Activated T-helper 17 cell treated with anti-CD3 and anti-CD28 coated beads, Interleukin-2, amount 50 U/mL, for 72 hours (primary cell): ENCODE measurements at places on chromosomes 13 and 19.
A peak's percentile ranks its signal among the peaks of the same experiment; 100 is the strongest.

DNA sequence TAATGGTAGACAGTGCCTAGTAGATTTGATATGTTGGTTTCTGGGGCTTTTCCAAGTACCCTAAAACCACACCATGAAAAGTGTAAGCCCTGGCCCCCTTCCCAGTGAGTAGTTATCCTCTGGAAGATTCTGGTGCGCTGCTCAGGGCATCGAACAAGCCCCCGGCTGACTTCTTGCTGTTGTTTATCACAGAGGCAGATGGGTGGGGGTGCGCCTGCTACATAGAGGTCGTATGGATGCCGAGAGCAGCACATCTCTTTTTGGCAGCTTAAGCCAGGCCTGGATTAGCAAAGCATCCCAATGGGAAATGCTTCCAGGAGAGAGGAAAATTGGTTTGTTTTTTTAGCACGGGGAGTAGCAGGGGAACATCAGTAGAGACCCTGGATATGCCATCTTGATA lies 26.3 kb upstream of the SPATA13 start:
- H3K27ac ChIP-seq: no peak overlapping the region
- H3K4me1 ChIP-seq: no peaks in the 10 kb centered on the region
- H3K4me3 ChIP-seq: no peak overlapping the region
- peaks cover 17% of the 10 kb centered on the region for H3K27me3 ChIP-seq
- no peaks in the 10 kb centered on the region for H3K36me3 ChIP-seq

DNA sequence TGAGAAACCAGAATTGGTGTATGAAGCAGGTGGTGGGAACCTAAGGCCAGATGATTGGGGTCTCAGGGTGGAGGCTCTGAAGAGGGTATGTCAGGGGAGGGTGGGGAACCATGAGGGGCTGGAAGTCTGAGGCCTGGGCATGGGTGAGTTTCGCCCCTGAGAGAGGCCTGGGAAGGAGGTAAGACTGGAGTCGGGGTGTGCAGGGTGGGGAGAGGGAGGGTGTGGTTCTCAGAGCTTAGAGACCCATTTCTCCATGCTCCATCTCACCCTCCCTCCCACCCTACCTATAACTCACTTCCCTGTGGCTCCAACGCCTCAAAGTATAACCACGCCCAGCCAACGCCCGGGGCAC lies 1.0 kb upstream of the KLHL26 start:
- H3K27me3 ChIP-seq: peaks cover 4% of the 10 kb centered on the region
- H3K36me3 ChIP-seq: no peaks in the 10 kb centered on the region
- ATAC-seq: no peak

GRCh38 chr13:33340631-33341030 lies 55.1 kb upstream of the STARD13 start:
- no peaks in the 10 kb centered on the region for H3K4me1 ChIP-seq
- H3K27ac ChIP-seq: no peak overlapping the region
- peaks cover 5% of the 10 kb centered on the region for H3K27me3 ChIP-seq
- H3K36me3 ChIP-seq: no peaks in the 10 kb centered on the region
- H3K4me3 ChIP-seq: no peak overlapping the region

GRCh38 chr13:82749551-82749950 lies 1132.7 kb downstream of the SLITRK1 start:
- H3K4me3 ChIP-seq: no peak overlapping the region
- no peaks in the 10 kb centered on the region for H3K4me1 ChIP-seq
- no peak for ATAC-seq
- H3K36me3 ChIP-seq: no peaks in the 10 kb centered on the region
- H3K27me3 ChIP-seq: no peaks in the 10 kb centered on the region

GRCh38 chr13:28012896-28013295 lies 24.4 kb upstream of the URAD start:
- no peaks in the 10 kb centered on the region for H3K36me3 ChIP-seq
- no peak overlapping the region for H3K4me3 ChIP-seq
- peak; percentile 74 for ATAC-seq
- H3K27me3 ChIP-seq: peaks cover 16% of the 10 kb centered on the region

GRCh38 chr19:48659768-48660167 lies 13.0 kb downstream of the NTN5 start:
- no peak for ATAC-seq
- H3K27me3 ChIP-seq: no peaks in the 10 kb centered on the region
- no peak overlapping the region for H3K27ac ChIP-seq
- H3K36me3 ChIP-seq: no peaks in the 10 kb centered on the region

DNA sequence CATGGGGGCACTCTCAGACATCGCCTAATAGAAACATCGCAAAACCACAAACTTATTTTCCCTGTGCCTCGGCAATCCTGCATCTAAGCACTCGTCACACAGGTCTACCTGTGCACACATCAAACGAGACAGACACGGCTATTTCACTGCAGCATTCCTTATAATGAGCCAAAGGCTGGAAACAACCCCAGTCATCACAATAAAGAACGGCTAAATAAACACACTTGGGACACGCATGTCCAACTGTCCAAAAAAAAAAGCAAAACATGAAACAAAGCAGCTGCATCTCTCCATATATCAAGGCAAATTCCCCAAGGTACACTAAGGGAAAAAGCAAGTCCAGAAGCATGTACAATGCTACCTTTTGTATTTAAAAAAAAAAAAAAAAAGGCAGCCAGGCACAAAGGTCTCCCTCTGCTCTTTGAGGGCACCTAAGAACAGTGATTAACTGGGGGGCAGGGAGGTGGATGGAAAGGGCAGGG lies 27.2 kb upstream of the CCNP start:
- no peak overlapping the region for H3K4me3 ChIP-seq
- ATAC-seq: no peak
- H3K4me1 ChIP-seq: peaks cover 16% of the 10 kb centered on the region
- no peak overlapping the region for H3K27ac ChIP-seq

- ATAC-seq: no peak
- no peaks in the 10 kb centered on the region for H3K36me3 ChIP-seq
- H3K4me1 ChIP-seq: no peaks in the 10 kb centered on the region
- H3K27ac ChIP-seq: no peak overlapping the region
Measured at GRCh38 chr13:110008816-110009215, 222.4 kb upstream of the IRS2 start.

GRCh38 chr19:17398902-17399527 lies 5.0 kb upstream of the CCDC194 start:
- peaks cover 59% of the 10 kb centered on the region for H3K36me3 ChIP-seq
- no peak overlapping the region for H3K4me3 ChIP-seq
- peaks cover 9% of the 10 kb centered on the region for H3K4me1 ChIP-seq
- H3K27ac ChIP-seq: no peak overlapping the region
- ATAC-seq: no peak
- no peaks in the 10 kb centered on the region for H3K27me3 ChIP-seq

GRCh38 chr19:13958043-13958442 lies 5.7 kb downstream of the DCAF15 start:
- no peak for ATAC-seq
- no peaks in the 10 kb centered on the region for H3K27me3 ChIP-seq
- H3K27ac ChIP-seq: no peak overlapping the region
- H3K4me3 ChIP-seq: no peak overlapping the region
- peaks cover 68% of the 10 kb centered on the region for H3K36me3 ChIP-seq
